GM23248 (cell line): ENCODE measurements at places on chromosomes 6 and 20. TPM values are rescaled to one million over a fixed set of nuclear protein-coding genes. Genes with fewer than 3 reads are reported as not detected.

DNA sequence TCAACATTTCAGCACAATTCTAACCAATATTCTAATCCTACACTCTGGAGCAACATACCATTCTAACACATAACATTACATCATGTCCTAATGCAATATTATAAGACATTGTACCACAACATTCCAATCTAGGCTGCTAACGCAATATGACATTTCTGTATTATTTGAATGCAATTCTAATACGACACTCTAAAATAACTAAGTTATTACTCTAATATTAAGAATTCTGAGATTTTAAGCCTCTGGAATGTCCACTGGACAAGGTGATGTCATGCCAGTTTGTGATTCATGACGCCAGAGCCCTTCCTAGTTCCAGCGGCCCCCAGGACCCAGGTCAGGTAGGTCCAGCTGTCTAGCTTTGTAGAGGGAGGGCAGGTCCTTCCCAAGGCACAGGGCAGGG, 69.7 kb upstream of the SIRPA start:
- DNase-seq: peak; percentile 81

DNA sequence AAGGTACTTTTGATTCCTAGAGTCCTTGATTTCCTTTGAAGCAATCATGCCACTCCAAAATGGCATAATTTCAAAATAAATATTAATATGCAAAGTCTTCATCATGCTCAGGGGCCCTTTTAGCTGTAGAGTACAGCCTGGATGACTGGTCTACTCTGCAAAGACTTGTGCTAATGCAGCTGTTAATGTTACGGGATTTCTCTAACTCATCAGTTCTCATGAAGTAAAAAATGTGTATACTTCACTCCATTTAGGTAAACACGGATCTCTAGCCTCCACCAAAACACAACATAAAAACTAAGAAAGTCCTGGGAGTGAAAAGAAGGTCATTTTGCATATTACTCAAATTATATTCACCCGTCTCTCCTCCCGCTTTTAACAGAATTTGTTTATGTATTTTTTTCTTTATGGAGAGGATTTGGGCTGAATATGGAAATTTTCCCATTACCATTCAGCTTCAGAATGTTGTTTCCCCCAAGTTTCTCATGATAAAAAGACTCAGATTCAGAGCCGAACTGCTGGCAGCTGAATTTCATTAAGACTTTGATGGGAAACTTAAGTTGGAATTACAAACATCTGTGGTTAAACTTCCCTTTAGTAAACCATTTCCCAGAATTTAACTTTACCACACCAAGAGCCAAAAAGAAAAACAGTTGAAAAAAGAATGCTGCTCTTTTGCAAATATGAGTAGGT, 8.7 kb downstream of the LAMA4 start:
- peak; percentile 79 for DNase-seq

DNA sequence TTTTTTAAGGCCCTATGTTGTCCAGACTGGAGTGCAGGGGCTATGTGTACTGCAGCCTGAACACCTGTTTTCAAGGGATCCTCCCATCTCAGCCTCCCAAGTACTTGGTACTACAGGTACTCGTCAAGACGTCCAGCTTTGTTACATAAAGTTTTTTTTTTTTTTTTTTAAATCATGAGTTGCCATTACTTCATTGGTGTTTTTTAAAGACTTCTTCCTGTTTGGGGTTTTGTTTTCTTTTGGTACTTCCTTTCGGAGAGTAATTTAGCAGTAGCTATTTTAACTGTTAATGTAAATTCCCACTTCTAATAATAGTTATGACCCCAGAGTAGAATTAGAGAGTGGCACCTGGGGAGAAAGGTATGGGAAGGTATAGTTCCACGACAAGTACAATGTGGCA, 10.5 kb downstream of the ZNFX1 start:
- no peak for DNase-seq

DNA sequence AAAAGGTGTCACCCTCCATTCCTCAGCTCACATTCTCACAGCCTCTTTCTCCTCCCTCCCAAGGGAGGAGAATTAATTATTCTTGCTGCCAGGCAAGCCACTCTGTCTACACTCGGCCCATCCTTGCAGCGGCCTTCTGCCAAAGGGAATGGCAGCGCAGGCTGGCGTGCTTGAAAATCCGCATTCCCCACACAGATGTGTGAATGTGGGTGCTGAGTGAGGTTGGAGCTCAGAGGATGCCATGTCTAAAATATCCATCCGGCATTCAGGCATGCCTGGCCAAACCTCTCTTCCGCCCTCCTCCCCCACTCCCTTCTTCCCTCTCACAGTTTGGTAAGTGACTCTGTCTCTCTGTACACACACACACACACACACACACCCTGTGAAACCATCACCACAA, 27.7 kb downstream of the PNPLA1 start:
- DNase-seq: no peak

DNA sequence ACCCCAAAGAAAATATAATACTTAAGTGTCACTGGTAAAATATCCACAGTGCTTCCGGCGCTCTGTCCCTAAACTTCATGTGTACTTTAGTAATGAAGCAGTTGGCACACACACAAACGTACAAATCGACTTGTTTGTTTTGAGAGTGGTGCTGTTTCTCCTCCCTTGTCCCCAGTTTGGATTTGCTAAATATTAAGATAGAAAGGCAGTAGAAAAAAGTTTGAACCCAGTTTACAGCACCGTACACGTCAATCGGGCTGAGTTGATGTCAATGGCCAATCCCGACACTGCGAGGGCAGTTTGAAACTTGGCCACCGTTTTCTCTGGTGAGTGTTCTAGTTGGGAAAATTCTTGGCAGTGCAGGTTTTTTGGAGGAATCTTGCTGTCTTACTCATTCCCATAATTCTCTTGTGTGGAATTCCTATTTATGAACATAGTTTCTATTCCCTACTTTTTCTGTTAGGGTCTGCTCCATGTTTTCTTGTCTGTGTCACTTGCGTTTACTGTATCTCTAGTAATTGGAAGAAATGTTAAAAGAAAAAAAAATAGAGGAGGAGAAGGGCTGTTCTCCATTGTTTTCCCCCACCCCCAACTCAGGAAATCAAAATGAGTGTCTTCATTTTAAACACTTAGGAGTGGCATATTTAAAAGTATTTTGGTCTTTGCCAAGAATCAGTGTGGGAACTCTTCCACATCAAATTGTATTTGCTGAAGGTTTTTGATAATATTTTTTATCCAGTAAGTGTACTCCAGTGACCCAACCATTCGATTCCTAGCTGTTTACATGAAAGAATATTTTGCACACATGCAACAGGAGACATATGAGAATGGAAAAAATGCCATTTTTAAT, 72.3 kb downstream of the OR2B2 start:
- peak; percentile 91 for DNase-seq

Gene ARG1
- not detected in 2 replicates for total RNA-seq
